ENCODE measurements at places on chromosomes 3 and 15. TPM values are rescaled to one million over a fixed set of nuclear protein-coding genes. Genes with fewer than 3 reads are reported as not detected.
A peak's percentile ranks its signal among the peaks of the same experiment; 100 is the strongest.

- no peaks in the 10 kb centered on the region for H3K36me3 ChIP-seq
- no peak for DNase-seq
- peaks cover 12% of the 10 kb centered on the region for H3K4me1 ChIP-seq
These were observed 25.6 kb upstream of the FAM174B start for GRCh38 chr15:92681141-92681631.

DNA sequence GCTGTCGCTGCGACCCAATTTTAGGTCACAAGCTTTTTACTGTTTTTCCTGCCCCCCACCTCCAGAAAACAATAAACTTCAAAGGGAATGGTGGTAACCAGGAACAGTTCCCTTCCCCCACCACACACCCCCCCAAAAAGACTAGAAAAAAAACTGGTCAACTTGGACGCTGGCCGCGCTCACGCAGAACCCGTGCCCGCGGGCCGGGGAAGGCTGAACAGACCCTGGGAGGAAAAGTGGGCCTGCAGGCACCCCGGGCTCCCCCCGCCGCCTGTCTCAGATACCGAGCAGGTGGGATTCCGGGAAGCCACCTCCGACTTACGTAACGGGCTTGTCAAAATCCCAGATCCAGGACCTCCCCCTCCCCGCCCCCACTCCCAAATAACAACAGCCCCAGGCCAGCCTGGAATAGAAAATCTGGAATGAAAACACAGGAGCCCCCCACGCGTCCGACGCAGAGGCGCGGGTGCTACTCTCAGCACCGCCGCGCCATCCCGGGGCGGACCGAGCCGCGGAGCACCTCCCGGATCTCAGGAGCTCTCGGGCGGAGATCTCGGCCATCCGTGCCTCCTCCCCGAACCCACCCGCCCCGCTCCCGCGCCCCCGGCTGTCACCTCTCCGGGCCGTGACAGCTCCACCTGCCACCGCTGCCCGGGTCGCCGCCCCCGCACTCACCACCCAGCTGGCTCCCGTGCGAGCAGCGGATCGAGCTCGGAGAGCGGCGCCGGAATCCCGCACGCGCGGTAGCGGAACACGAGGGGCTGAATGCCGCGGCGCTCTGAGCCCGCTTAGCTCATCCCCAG, 557 bp downstream of the DENND4A start:
- no peaks in the 10 kb centered on the region for H3K27me3 ChIP-seq
- no peaks in the 10 kb centered on the region for H3K36me3 ChIP-seq
- DNase-seq = peak; percentile 84

- no peaks in the 10 kb centered on the region for H3K27me3 ChIP-seq
- no peaks in the 10 kb centered on the region for H3K36me3 ChIP-seq
- H3K27ac ChIP-seq = no peak overlapping the region
- peaks cover 22% of the 10 kb centered on the region for H3K4me1 ChIP-seq
These were observed 30.1 kb upstream of the DUSP7 start for GRCh38 chr3:52086461-52086860.

- no peaks in the 10 kb centered on the region for H3K36me3 ChIP-seq
- no peaks in the 10 kb centered on the region for H3K27me3 ChIP-seq
These were observed 1.0 kb upstream of the RNF7 start for GRCh38 chr3:141737093-141737492.

DNA sequence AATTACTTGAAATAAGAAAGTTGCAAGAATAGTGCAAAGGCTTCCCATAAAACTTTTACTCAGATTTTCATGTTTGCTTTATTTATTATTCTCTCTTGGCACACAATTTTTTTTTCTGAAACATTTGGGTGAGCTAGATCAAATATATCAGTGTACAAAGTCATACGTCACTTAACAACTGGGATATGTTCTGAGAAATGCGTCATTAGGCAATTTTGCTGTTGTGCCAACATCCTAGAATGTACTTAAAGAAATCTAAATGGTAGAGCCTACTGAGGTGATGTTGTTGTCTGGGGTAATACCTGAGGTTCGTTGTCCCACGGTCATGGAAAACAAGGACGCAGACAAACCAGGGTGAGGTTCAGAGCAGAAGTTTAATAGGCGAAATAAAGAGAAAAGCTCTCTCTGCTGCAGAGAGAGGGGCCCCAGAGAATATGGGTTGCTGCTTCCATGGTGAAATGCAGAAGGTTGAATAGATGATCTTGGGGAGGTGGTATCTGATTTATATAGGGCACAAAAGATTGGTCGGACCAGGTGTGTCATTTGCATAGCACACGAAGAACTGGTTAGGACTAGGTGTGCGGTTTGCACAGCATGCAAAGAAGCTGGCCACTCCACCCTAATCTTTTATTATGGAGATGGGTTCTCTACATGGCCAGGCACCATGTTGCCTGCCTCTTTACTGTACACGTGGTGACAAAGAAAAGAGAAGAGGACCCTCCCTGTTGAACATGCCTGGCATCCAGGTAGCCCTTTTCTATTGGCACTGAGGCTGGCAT, 8.8 kb upstream of the GRAMD1C start:
- H3K4me3 ChIP-seq = no peak overlapping the region
- no peaks in the 10 kb centered on the region for H3K27me3 ChIP-seq
- H3K36me3 ChIP-seq = no peaks in the 10 kb centered on the region
- DNase-seq = no peak

DNA sequence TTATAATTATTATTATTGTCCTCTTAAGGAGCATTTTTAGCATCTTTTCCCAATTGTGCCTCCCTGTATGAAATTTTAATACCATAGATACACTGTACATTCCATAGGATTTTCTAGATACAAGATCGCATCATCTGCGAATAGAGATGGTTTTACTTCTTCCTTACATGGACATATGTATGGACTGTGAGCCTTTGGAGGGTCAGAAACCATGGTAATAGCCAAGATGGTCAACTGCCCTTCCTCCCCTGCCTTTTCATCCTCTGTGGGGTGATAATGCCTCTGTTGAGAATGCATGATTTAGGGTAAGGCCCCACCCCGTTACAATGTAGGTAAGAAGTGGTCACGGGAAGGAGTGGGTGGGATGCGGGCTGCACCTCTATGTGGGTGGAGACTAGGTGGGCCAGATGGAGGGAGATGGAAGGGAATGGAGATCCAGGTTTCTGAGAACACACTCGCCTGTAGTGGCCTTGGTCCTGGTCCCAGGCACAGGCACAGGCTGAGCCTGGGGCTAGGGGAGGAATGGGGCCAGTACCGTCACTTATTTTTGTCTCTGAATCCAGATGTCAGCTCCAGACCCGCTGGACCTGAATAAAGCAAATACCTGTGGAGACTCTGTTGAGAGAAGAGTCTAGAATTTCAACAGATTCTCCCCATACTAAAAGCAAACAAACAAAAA, 31.7 kb downstream of the GOLGA6A start:
- no peak overlapping the region for H3K4me3 ChIP-seq
- H3K27me3 ChIP-seq = no peaks in the 10 kb centered on the region
- peaks cover 23% of the 10 kb centered on the region for H3K4me1 ChIP-seq
- no peaks in the 10 kb centered on the region for H3K36me3 ChIP-seq

DNA sequence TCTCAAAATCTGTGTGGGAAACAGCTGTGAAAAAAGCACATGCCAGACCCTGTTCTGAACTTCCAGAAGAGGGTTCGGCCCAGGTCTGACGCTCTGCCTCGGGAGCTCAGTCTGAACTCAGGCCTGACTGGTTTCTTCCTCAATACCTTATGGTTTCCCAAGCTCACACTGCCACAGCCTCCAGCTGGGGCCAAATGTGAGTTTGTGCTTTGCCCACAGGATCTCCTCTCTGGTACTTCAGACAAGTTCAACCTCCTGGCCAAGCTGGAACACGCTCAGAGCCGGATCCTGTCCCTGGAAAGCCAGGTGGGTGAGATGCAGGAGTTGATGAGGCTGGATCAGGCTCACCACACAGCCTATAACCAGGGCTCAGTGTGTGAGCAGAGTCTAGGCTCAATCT, 33.8 kb downstream of the CYP11A1 start:
- H3K27ac ChIP-seq = no peak overlapping the region
- no peak overlapping the region for H3K4me3 ChIP-seq
- no peaks in the 10 kb centered on the region for H3K36me3 ChIP-seq
- DNase-seq = no peak

DNA sequence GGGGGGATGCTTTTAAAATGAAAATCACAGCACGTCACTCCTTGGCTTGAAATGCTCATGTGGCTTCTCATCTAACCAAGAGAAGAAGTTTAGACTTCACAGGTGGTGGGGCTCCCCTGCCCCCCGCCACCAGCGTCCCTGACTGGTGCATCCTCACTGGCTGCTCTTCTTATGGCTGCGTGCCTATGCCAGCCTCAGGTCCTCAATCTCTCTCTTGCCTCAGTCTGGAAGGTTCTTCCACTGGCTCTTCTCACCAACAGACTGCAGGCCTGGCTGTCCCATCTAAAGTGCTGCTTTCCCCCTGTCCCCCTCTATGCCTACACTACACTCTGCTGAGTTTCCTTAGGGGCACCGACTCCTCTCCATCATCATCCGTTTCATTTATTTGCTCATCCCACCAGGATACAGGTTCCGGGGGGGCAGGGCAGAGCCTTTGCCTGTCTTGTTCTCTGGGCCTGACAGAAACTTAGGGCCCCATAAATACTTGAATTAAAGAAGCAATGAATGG, 20.6 kb downstream of the ABTB1 start:
- H3K4me3 ChIP-seq = no peak overlapping the region
- peaks cover 19% of the 10 kb centered on the region for H3K4me1 ChIP-seq
- no peaks in the 10 kb centered on the region for H3K36me3 ChIP-seq
- DNase-seq = no peak
- no peaks in the 10 kb centered on the region for H3K27me3 ChIP-seq

- H3K36me3 ChIP-seq = no peaks in the 10 kb centered on the region
- H3K27ac ChIP-seq = no peak overlapping the region
- DNase-seq = no peak
These were observed 147.9 kb upstream of the ATP2B2 start for GRCh38 chr3:10653241-10653640.

- no peaks in the 10 kb centered on the region for H3K36me3 ChIP-seq
- no peak overlapping the region for H3K27ac ChIP-seq
- H3K4me3 ChIP-seq = no peak overlapping the region
- no peaks in the 10 kb centered on the region for H3K4me1 ChIP-seq
These were observed 26.3 kb downstream of the DZIP1L start for GRCh38 chr3:138089091-138089490.

- H3K4me1 ChIP-seq = no peaks in the 10 kb centered on the region
- no peaks in the 10 kb centered on the region for H3K36me3 ChIP-seq
- DNase-seq = no peak
- no peak overlapping the region for H3K4me3 ChIP-seq
- no peak overlapping the region for H3K27ac ChIP-seq
These were observed 245.4 kb downstream of the GBE1 start for GRCh38 chr3:81516042-81516441.

DNA sequence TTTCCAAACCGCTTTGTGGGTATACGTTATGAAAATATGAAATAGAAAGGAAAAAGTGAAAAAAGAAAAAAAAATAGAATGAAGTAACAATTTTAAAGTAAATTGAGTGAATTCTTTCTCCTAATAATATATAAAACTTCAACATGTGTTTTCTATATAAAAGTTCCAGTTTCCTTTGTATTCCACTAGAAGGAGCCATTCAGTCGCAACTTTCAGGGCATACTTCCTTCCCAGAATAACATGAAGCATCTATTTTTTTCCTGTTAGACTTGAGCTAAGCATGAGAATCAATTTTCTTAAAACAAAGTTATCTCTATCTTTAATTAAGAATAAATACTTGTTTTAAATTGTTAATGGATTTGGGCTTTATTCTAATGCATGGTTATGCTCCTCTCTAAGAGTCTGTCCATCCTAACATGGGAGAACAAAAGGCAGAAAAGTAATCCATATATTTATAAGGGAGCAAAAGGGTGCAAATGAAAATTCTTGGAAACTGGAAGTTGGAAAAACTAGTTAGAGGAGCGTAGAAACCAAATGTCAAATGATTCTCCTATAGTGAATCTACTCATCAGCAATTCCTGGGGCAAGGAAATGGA, 16.0 kb upstream of the VGLL3 start:
- H3K27me3 ChIP-seq = no peaks in the 10 kb centered on the region
- no peak overlapping the region for H3K4me3 ChIP-seq

DNA sequence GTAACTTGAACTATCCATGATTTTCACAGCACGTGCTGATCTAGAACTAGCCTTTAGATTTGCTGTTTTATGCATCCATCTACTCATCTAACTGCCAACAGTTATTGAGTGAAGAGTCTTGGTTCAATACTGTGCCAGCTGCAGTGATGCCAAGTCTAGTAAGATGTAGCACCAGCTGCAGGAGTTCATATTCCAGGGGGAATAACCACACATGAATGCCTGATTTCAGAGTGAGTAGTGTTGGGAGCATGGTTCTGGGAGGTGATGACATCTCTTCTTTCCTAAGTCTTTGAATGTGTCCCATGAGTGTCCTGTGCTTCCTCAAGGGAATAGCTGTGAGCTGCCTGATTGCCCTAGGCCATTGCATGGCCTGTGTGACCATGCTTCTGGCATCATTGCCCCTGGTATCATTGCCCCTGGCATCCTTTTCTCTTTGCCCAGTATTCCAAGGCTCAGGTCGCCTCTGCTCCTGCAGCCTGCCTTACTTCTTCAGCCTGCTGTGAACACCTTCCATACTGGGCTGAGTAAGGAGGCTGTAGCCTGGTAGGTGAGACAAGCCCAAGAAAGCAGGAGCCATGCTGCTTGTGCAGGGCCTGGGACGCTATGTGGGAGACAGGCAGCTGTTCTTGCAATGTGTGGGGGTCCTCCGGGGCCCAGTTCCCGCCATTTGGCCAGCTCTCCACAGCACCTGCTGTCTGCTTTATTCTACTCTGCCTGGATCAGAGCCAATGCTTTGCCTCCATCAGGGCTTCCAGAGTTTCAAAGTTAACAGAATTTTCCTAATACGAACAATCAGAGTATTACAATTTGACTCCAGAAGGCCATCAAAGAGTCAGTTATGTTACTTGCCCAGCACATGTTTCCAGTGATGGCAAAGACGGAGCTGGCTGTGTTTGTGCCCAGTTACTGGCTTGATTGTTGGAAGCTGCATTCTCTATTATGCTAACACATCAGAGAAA, 73.2 kb downstream of the CLSTN2 start:
- no peaks in the 10 kb centered on the region for H3K27me3 ChIP-seq
- no peaks in the 10 kb centered on the region for H3K4me1 ChIP-seq
- no peak overlapping the region for H3K4me3 ChIP-seq
- no peak overlapping the region for H3K27ac ChIP-seq
- H3K36me3 ChIP-seq = no peaks in the 10 kb centered on the region
- no peak for DNase-seq

SAMD7 gene
- total RNA-seq = not detected

GNAT1 gene
- total RNA-seq = not detected

CKMT1B gene
- 3.9 TPM for total RNA-seq

MST1R gene
- total RNA-seq = 0.65 TPM

RAD54L2 gene
- total RNA-seq = 19.9 TPM

GRAMD1C gene
- total RNA-seq = 9.4 TPM

CFAP100 gene
- 0.17 TPM for total RNA-seq
